ENCODE measurements at places on chromosomes 4 and X.

- DNase-seq: no peak
These were observed 40.3 kb downstream of the ATP11C start for GRCh38 chrX:139892512-139892911.

- DNase-seq: no peak
These were observed 26.3 kb upstream of the KDM5C start for GRCh38 chrX:53251307-53251706.

DNA sequence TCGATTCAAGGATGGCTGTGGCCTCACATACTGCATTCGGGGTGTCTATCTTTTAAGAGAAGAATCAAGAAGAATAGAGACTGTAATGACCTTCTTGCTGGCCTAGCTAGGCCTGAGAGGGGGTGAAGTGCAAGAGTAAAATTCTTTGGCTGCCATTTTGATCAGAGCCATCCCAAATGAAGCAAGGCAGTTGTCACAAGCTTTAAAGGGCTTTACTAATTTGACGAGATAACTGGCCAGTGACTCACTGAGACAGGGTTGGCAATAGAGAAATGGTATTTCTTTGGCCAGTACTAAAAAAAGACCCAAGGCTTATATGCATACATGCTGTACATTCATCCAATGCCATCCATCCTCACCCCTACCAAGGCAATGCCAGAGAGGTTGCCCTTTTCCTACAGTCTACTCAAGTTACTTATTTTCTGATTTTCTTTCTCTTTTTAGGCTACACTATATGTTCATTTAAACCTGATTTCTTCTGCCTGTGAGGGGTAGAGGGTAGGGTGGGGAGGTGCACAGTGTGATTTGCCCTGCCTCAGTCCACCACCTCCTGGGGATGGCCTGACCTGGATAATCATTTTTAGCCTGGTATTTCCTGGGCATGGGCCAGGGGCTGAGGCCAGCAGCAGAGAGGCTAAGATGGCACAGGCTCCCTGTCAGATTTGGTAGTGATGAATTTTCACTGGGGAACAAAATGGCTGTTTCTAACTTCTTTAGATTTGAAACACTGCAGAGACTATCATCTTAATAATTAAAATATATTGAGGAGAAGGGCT is 32.2 kb downstream of the ATG4A start:
- DNase-seq: no peak

DNA sequence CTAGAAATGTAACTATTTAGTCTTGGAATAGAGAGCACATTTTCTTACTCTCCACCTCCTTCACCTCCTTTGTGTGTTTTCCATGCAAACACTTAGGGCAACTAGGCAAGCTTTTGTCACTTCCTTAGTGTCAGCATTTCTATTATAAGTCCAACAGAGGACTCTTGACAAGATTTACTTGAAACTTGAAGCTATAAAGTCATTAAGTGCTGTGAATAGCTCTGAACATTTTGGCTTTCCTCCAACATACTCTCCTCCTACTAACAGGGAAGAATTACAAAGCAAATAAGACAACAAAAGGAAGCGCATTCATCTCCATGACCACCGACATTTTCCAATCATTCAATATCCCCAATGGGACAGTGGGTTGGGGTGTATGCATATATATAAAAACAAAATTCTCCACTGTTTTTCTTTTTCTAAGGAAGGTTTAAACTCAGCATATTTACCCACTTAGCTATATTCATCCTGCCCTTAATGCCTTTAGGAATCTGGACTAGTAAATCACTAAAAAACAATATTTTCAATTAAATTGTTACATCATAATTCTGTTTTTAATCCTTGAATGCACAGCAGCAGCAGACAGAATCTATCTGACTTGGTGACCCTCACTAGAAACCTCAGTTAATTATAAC is 264.6 kb downstream of the SNCA start:
- no peak for DNase-seq

DNA sequence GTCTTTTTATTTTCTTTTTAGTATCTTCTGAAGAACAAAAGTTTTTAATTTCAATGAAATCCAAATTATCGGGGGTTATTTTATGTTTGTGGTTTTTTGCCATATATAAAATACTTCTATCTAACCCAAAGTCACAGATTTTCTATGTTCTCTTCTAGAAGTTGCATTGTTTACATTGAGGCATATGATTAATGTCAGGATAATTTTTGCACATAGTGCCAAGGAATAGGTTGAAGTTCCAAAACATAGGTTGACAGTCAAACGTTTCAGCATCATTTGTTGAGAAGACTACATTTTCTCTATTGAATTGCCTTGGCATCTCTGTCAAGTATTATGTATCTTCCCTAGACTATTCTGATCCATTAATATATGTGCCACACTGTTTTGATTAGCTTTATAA is 64.5 kb downstream of the ANKRD17 start:
- DNase-seq: no peak

- no peak for DNase-seq
These were observed 201.8 kb upstream of the GK2 start for GRCh38 chr4:79609817-79610216.

DNA sequence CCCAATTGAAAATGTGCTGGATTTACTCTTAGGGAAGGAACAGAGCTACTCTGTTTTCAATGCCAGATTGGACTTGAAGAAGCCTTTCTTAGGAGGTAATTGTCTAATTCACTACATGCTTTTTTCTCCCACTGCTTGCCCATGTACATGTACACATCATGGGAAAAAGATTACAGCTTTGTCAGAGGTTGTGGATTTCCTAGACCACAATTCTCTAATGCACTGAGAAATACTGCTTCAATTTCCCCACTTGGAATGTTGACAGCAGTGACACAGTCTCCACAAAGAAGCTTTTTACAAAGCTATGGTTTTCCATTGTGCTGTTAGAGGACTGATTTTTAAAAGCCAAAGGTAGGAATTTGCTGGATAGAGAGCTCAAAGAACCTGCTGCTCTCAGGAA is 19.5 kb downstream of the ZAR1 start:
- no peak for DNase-seq

- no peak for DNase-seq
These were observed 24.7 kb downstream of the NAT8L start for GRCh38 chr4:2083826-2084160.

- no peak for DNase-seq
These were observed 55.7 kb downstream of the NDNF start for GRCh38 chr4:121016611-121017010.

DNA sequence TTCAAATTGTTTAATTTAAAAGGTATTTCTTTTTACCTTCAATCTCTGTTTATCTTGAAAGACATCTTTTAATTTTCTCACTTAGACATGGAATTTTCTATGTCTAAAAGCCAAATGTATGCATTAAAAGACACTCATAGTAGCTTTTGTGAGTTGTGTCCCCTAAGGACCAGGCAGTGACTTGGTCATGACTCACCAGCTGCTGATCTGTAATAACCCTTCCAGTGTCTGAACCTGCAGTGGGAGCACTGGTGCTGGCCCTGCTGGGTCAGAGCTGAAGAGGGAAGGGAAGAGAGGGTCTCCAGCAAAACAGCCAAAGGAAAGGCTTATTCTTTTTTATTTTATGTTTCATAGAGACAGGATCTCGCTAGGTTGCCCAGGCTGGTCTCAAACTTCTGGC is 31.1 kb upstream of the SH3D19 start:
- no peak for DNase-seq

DNA sequence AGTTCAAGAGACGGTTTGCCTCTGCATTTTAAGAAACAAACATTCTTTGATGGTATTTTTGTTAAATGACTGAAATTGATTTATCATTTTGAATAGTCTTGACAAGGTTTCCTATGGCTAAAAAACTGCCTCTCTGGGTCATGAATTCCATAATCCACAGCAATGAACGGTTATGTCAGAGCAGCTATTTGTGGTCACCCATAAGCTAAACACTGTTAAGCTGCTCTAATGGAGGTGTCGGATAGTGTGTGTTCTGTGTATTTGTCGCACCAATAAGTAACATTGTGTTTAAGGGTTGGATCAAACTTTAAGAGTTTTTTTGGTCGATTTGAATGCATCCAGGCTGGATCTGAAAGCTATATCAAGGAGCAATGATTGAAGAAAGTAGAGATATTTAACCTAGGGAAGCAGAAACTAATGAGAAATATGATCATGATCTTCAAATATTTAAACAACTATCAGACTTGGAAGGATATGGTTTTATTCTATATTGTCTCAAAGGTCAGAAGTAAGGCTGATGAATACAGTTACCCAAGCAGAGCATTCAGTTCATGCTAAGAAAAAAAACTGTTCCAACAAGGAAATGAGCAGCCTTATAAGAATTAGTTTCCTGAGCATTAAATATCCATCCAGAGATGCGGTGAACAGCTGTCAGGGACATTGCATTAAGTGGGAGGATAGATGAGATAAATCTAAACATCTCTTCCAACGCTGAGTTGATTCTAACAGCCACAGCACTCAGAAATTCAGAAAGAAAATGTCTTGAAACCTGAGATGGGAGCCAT is 232.3 kb upstream of the RPS6KA3 start:
- no peak for DNase-seq

GRCh38 chrX:86295293-86295692 is 147.0 kb downstream of the DACH2 start:
- no peak for DNase-seq

DNA sequence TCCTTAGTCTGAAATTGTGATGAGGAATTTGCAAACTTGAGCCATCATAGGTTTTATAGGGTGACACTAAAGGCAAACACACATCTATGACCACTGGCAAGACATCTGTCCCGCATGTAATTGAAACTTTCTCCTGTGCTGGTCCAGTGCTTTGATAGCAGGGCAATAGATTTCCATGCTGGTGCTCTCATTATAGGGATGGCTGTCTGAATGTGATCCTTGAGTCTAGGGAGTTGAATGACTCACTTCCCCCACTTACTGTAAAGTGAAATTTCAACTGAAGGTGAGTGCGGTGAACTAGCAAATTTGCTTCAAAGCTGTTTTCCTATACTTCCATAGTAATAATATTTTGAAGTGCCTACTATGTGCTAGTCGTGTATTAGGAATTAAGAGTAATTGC is 1630.0 kb downstream of the STIM2 start:
- DNase-seq: no peak

DNA sequence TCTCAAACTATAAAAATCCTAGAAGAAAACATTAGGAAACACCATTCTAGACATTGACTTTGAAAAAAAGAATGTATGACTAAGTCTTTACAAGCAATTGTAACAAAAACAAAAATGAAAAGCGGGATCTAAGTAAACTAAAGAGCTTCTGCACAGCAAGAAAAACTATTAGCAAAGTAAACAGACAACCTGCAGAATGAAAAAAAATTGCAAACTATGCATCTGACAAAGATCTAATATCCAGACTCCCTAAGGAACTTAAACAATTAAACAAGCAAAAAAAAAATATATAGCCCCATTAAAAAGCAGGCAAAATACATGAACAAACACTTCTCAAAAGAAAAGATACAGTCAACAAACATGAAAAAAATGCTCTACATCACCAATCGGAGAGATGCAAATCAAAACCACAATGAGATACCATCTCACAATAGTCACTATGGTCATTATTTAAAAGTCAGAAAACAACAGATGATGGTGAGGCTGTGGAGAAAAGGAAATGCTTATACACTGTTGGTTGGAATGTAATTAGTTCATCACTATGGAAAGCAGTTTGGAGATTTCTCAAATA is 168.1 kb downstream of the EPHA5 start:
- DNase-seq: no peak

GRCh38 chr4:162506253-162506652 is 342.5 kb upstream of the FSTL5 start:
- no peak for DNase-seq

GRCh38 chr4:6267573-6267972 is 2.1 kb upstream of the WFS1 start:
- DNase-seq: no peak

GRCh38 chrX:25207803-25208475 is 192.2 kb upstream of the ARX start:
- no peak for DNase-seq

- DNase-seq: peak; percentile 60
These were observed at the start of gene CCNB3 for GRCh38 chrX:50204364-50204899. Gene CCNB3 (plus strand): TSS chrX:50204765. CDS start chrX:50285164, 80,399 bp downstream.

- peak; percentile 13 for DNase-seq
These were observed 4.0 kb downstream of the NUDT10 start for GRCh38 chrX:51336584-51336983.

GRCh38 chr4:2663275-2663674 is 92.9 kb downstream of the TNIP2 start:
- DNase-seq: no peak

DNA sequence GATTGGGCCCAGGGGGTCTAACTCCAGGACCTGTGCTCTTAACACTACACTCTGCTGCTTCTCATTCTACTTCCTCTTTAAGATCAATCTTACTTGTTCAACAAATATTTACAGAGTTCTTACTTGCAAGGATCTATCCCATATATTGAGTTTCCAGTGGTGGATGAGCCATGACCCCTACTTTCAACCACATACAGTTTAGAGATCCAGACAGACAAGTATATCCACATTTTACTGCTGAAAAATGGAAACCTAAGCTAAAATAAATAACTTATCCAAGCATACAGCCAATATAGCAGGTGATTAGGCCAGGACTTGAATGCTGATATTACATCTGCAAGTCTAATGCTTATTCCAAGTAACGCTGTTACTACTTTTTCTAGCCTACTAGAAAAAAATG is 18.7 kb downstream of the TMEM150C start:
- DNase-seq: no peak

GRCh38 chr4:95547715-95548471 is 880 bp downstream of the UNC5C start:
- DNase-seq: peak; percentile 4

DNA sequence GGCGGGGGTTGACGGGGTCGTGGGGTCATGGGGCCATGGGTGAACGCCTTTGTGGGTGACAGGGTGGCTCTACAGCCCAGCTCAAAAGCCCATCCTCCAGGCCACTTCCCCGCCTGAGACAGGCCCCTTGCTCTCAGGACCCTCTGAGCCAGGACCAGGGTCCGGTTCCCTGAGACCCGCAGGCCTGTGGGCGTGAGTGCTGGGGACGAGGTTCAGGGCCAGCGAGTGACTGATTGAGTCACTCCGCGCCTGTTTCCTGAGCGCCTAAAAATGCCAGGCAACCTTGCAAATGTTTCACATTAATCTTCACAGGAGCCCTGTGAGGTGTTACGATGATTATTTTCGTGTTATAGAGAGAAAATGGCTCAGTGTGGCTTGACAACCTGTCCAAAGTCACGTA is 97.8 kb downstream of the ZNF674 start:
- no peak for DNase-seq

DNA sequence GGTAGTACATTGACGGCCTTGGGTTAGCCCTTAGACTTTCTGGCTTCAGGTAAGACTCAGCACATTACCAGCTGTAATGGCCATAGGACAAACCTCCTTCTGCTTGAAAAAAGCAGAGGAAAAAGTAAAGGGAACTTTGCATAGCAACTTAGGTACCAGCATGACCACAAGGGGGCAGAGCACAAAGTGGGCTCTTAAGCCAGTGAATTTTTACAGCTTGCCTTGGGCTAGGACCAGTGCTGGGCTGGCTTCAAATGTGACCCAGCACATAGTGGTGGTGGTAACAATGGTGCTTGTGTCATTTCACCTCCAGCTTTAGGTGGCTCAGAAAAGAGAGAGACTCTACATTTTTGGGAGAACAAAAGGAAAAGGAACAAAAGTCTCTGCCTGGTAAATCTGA is 66.1 kb downstream of the KLHL4 start:
- no peak for DNase-seq
